ENCODE measurements at places on chromosomes 1 and 21.

GRCh38 chr1:164895026-164895912 lies 336.3 kb downstream of the PBX1 start:
- DNase-seq = no peak

DNA sequence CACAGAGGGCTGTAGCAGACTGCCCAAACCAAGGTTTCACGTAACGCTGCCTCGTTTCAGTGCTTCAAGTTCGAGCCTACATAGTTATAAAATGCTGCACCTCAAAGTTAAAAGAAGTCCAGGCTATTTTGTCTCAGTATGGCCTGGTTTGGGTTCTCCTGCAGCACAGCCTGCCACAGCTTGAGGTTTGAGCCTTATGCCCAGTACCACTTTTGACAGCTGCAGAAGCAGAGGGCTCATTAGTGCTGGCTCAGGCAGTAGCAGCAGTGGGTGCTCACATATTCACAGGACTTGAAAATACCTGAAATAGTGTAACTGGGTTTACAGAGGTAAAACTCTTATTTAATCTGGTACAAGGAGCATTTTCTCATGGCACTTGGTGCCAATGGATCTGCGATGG lies 15.3 kb downstream of the SPATA46 start:
- DNase-seq = no peak

DNA sequence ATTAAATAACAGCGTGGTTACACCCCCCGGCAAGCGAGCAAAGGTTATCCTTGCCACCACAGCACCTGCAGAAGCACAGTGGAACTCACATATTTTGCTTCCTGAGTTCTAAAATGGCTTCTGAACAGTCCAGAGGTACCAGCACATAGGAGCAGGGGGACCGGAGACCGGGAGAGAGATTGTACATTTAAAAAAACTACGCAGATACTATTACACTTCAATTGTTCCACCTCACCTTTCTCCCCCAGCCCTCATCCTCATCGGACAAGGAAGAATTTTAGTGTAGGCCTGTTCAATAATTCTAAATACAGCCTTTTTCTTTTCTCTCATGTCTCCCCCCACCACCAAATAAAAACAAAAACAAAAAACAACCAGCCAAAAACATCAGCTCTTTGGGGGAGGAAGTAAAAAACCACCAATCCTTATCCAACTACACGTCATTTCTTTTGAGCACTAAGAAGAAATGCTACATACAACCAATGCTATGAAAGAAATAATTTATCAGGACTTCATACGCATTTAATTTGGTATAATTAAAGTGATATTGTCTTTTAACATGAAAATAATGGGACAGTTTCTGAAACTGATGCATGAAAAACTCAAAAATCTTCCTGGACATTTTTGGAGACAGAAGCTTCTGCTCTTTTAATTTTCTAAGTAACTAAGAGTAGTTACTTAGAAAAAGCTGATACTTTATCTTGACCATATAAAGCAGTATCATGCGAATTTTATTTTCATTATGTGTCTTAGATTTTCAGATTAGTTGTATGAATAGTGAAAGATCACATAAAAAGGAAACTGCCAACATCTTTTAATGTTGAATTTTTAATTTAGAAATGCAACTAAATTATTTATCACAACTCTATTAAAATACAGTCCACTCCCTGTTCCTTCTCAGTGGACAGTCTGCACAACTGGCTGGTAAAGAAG lies 9.1 kb downstream of the CDKN2C start:
- DNase-seq = peak; percentile 60

DNA sequence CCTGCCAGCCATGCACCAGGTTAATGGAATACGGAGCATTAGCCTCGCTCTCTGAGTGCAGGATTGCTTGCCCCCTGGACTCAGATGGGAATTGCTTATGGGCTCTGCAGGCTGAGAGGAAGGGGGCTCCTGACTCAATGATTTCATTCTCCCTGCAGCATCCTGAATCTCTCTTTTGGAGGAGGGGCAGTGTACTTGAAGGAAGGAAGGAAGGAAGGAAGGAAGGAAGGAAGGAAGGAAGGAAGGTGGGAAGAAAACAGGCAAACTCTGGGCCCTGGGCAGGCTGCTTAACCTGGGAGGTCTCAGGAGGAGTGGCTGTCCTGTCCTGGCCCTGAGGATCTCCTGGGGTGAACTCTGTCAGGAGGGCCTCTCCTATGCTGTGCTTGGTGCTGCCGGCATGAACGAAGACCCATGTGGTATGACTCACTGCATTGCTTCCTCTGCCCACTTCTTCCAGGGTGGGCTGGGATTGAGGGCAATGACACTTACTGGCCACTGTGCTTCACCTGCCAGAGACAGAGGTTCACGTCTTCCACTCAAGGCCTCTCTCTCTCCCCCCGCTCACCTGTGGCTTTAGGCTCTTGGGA lies 257.1 kb upstream of the CSF3R start:
- DNase-seq = no peak

- no peak for DNase-seq
These were observed 30.2 kb upstream of the PRSS38 start for GRCh38 chr1:227785094-227785804.

- no peak for DNase-seq
These were observed 129.0 kb downstream of the LYPLAL1 start for GRCh38 chr1:219302697-219303096.

DNA sequence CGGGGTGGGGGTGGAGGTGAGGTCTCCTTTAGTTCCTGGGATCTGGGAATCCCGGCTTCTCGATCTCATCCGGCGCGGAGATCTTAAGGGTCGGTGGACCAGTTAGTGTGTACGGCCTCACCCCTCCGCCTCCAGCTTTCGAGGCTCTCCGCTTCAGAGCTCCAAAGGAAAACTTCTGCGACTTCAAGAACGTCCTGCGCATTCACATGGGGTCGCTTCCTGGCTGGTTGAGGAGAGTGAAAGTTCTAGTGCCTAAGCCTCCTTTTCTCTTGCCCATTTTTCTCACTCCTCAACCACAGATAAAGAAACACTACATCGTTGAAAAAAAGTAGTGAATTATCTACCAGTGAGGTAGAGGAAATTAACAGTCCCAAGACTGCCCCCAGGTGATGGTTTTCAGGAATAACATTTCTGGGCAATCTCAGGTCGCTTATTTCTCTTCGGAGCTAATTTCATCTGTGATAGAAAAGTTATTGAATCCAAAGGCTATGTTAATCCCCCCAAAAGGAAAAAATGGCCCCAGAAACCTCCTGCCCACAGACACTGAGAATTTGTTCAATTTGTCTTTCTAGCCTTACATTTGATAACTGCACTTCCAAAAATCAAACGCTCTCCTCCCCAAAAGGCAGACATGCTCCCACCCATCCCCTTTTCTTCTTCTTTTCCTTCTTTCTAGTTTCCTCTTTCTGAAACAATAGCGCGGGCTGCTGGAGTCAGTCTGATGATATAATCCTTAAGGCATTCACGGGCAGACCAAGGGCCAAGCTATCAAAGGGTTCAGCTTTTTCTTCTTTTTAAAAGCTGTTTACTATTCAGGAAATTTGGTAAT lies 20.6 kb upstream of the TBX15 start:
- DNase-seq = peak; percentile 2

GRCh38 chr1:46623743-46624644 lies 7.4 kb upstream of the MOB3C start:
- DNase-seq = no peak

- no peak for DNase-seq
These were observed 15.1 kb downstream of the RNF223 start for GRCh38 chr1:1058921-1059493.

GRCh38 chr1:156247460-156248322 lies at the start of gene PAQR6:
PAQR6 (minus strand) TSS chr1:156248056; CDS start chr1:156246731, 1,325 bp downstream.
- no peak for DNase-seq

- DNase-seq = no peak
These were observed 155.8 kb downstream of the TRIM33 start for GRCh38 chr1:114355240-114355639.

DNA sequence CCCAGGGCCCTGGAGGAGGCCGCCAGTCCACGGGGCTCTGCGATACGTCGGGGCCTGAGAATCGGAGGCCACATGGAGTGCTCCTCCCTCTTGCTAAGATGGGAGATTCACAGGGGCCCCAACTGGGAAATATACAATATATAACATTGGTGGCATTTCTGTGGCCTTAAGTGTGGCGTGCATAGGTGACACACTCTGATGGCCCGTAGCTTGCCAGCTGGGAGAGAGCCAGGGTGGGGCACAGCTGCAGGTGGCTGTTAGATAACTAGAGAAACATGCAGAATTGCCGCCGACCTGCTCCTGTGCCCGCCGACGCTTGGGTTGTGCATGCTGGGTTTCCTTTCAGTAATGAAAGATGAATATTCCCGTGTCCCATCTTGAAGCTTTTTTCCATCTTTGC lies 30.1 kb downstream of the UMODL1 start:
- no peak for DNase-seq

DNA sequence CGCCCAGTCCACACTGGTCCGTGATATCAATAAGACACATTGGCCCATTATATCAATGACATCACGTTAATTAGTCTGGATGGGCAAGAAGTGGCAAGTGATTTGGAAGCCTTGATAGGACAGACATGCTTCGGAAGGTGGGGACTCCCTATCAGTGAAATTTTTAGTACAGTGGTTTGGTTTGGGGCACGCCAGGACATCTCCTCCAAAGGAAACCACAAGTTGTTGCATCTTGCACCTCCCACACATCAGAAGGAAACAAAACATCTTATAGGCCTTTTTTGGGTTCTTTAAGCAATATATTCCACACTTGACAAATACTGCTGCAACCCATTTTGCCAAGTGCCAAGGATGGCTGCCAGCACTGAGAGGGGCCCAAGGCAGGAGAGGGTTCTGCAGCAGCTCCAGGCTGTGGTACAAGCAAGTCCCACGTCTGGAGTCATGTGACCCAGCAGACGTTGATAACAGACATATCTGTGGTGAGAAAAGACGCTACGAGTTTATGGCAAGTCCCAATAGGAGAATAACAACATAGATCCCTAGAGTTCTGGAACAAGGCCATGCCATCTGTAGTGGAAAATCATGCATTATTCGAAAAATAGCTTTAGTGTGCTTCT lies 95.3 kb upstream of the DISP3 start:
- no peak for DNase-seq

GRCh38 chr1:29793101-29793546 lies 556.8 kb downstream of the PTPRU start:
- peak; percentile 78 for DNase-seq

GRCh38 chr21:33767960-33768359 lies 125.7 kb downstream of the ITSN1 start:
- DNase-seq = no peak

Measured in COR-L47 (cell line).